Upper lobe of left lung (tissue), 6 donors: ENCODE measurements at places on chromosomes 7 and 10. TPM values are rescaled to one million over a fixed set of nuclear protein-coding genes. Genes with fewer than 3 reads are reported as not detected.

Gene TRPV5
- total RNA-seq, result not detected

Gene H2BK1
- total RNA-seq, result not detected

Gene CPEB3
- 5.5 TPM for total RNA-seq

Gene HOXA7
- total RNA-seq, result 2.3 TPM

Gene FANK1
- 41.2 TPM for total RNA-seq

Gene SCART1
- 31.4 TPM for total RNA-seq

Gene STEAP4
- 52.1 TPM for total RNA-seq

Gene TAS2R5
- 2.9 TPM for total RNA-seq

Gene CACUL1
- 38.8 TPM for total RNA-seq

Gene TAC1
- total RNA-seq, result not detected

Gene NYAP1
- 0.15 TPM for total RNA-seq

Gene AVPI1
- total RNA-seq, result 33.3 TPM

Gene AKR1E2
- 8.0 TPM for total RNA-seq

Gene ACBD7
- total RNA-seq, result 0.77 TPM

Gene TECTB
- not detected for total RNA-seq

Gene CLDN3
- total RNA-seq, result 95.0 TPM

Gene CALHM1
- total RNA-seq, result not detected

Gene HTR5A
- total RNA-seq, result not detected

Gene UNC5B
- total RNA-seq, result 8.4 TPM

Gene OPN4
- not detected for total RNA-seq

Gene ANXA8
- 22.2 TPM for total RNA-seq

Gene CLRN3
- total RNA-seq, result 0.37 TPM

Gene STOX1
- 4.2 TPM for total RNA-seq

Gene MEOX2
- 6.9 TPM for total RNA-seq

Gene C1GALT1
- 75.9 TPM for total RNA-seq

Gene PRKAR2B
- total RNA-seq, result 24.1 TPM

Gene GPR22
- not detected for total RNA-seq

Gene CCDC6
- 52.7 TPM for total RNA-seq

Gene SFRP5
- 0.69 TPM for total RNA-seq

Gene MCM7
- total RNA-seq, result 36.4 TPM
